ENCODE measurements at places on chromosomes 11 and 22.

- DNase-seq, result no peak
Measured at GRCh38 chr11:103317118-103317517, 207.9 kb downstream of the DYNC2H1 start.

DNA sequence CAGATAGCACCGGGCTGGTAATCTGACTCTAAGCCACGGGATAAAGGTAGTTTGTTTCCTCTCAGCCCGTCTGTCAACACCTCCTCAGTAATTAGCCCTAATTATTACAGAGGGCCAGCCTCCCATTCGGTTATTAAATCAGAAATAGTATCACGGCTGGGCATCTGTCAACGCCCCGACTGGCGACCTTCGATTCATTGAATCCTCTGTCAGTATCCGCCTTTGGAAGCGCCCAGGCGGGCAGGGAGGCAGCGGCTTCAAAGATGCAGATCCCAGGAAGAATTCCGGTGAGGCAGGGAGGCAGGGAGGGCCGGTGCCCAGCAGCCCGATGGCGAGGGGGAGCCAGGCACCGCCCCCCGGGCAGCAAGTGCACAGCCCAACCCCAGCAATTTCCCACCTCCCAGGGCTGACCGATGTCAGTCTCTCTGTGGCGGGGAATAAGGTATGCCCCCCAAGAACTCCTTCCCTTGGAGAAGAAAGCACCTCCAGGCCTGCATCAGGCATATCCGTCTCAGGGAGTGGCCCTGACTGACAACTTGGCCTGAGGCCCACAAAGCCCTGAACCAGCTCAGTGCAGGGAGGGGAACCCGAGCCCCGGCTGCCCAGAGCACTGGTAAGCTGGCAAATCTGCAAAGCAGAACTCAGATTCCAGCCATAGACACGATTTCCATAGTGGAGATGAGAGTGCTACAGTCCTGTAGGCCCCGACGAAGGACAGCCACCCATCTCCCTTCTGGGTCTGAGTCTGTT is 11.4 kb downstream of the GNB1L start:
- DNase-seq, result no peak

DNA sequence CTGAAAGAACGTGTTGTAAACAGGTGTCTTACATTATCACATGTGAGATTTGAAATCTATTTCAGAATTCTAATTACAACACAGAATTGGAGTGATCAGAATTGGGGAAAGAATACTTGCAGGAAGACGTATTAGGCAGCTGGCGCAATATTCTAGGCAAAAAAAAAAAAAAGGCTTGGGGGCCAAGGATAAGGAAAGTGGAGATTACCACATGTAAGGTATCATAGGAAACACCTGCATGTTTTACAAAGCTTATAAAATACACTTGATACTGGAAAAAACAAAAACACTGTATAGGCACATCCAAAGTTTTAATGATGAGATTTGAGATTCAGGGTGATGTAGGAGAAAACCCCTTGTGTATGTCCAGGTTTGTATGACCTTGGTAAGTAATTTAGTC is 245.1 kb downstream of the DDX10 start:
- DNase-seq, result no peak

GRCh38 chr11:46513934-46514342 is 79.9 kb downstream of the AMBRA1 start:
- no peak for DNase-seq

- DNase-seq, result no peak
Measured at GRCh38 chr22:32576553-32577253, 102.1 kb downstream of the FBXO7 start.

- no peak for DNase-seq
Measured at GRCh38 chr11:40376331-40376730, 1083.1 kb downstream of the LRRC4C start.

All from posterior cingulate gyrus (tissue), 11 donors.